ENCODE measurements at places on chromosomes 2 and 18.

DNA sequence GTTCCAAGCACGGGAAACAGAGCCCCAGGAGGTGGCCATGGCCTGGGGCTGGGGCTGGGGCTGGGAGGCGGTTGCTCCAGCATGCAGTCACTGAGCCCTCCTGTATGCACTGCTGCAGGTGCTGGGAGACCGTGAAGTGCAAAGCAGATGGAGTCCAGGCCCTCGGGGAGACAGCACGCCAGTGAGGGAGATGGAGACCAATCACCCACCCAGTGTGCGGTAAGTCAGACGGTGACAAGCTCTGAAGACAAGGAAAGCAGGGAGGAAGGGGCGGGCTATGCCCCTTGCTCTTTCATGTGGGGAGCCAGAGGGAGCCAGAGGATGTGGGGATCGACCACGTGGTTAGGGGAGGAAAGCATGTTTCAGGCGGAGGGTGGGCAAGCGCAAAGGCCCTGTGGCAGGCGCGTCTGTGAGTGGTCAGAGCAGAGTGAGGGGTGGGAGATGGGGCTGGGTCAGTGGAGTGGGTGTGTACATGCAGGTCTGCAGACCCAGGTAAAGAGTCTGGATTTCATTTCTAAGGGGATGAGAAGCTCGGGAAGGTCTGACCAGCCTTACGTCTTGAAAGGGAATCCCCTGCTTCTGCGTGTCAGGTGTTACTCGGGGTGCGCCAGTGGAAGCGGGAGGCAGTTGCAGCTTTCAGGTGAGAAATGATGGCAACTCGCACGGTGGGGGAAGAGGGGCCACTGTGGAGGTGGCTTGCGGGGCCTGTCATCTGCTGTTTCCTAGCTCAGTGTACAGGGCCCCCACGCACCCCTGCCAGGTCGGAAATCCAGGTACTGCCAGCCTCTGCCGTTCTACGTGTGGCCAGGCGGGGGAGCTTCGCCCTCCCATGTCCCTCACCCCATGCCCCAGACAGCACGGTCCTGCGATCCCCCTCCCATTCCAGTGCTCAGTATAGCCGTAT is 19.4 kb downstream of the RRM2 start:
- DNase-seq: no peak
- H3K27ac ChIP-seq: peak overlapping the region; percentile 77
- peaks cover 49% of the 10 kb centered on the region for H3K36me3 ChIP-seq

DNA sequence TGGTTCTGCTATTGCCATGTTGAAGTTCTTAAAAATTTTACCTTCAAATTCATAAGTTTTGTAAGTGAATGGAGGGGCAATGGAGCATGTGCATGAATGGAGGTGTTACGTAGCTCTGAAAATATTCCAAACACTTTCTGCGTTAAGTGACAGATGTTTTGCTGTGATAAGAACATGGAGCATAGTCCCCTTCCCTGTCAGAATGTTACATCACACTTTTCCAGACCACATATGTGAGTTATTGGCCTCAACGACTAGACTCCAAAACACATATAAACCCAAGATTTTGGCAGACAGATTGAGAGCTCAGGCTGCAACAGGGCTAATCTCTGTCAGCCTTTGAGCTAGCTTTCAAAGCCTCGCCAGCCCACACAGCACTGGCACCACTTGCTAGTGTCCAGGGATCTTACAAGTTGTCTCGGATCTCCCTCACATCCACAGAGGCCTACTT is 27.2 kb upstream of the MFSD6 start:
- H3K27me3 ChIP-seq: peaks cover 3% of the 10 kb centered on the region
- H3K4me3 ChIP-seq: no peak overlapping the region
- peaks cover 2% of the 10 kb centered on the region for H3K4me1 ChIP-seq
- H3K36me3 ChIP-seq: no peaks in the 10 kb centered on the region
- H3K27ac ChIP-seq: no peak overlapping the region

- peaks cover 24% of the 10 kb centered on the region for H3K27me3 ChIP-seq
- no peak overlapping the region for H3K27ac ChIP-seq
- DNase-seq: no peak
- H3K4me1 ChIP-seq: no peaks in the 10 kb centered on the region
- H3K4me3 ChIP-seq: no peak overlapping the region
Measured at GRCh38 chr2:162232671-162233070, 10.6 kb downstream of the FAP start.

- peaks cover 17% of the 10 kb centered on the region for H3K27me3 ChIP-seq
- no peak overlapping the region for H3K27ac ChIP-seq
- no peaks in the 10 kb centered on the region for H3K36me3 ChIP-seq
- no peak for DNase-seq
Measured at GRCh38 chr2:240199133-240199870, 58.8 kb upstream of the OTOS start.

- H3K36me3 ChIP-seq: no peaks in the 10 kb centered on the region
- no peak overlapping the region for H3K4me3 ChIP-seq
Measured at GRCh38 chr2:133641497-133641896, 73.2 kb upstream of the NCKAP5 start.

GRCh38 chr2:105381101-105381668 is 17.7 kb downstream of the FHL2 start:
- DNase-seq: no peak
- peaks cover 6% of the 10 kb centered on the region for H3K36me3 ChIP-seq
- H3K27me3 ChIP-seq: no peaks in the 10 kb centered on the region
- H3K27ac ChIP-seq: no peak overlapping the region
- H3K4me3 ChIP-seq: no peak overlapping the region
- H3K4me1 ChIP-seq: peaks cover 6% of the 10 kb centered on the region

DNA sequence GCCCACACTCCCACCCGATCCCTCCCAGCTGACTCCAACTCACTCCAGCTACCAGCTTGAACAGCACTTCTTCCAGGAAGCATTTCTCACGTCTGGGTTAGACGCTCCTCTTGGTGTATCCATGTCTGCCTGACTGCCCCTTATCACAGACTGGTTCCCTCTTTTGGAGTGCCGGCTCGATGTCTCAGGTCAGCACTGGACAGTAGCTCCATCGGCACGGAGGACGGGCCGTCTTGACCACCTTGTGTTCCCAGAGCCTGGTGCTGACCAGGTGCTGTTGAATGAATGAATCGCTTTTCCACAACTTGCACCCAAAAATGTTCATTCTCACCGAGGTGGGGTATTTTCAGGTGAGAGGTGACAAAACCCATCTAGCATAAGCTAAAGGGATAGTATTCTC is 71.8 kb downstream of the LBH start:
- H3K4me3 ChIP-seq: no peak overlapping the region
- H3K36me3 ChIP-seq: no peaks in the 10 kb centered on the region
- no peak overlapping the region for H3K27ac ChIP-seq
- no peaks in the 10 kb centered on the region for H3K27me3 ChIP-seq
- H3K4me1 ChIP-seq: peaks cover 9% of the 10 kb centered on the region
- DNase-seq: no peak

GRCh38 chr2:85334928-85335327 is 7.1 kb upstream of the TGOLN2 start:
- no peaks in the 10 kb centered on the region for H3K36me3 ChIP-seq
- H3K27ac ChIP-seq: no peak overlapping the region
- peaks cover 2% of the 10 kb centered on the region for H3K27me3 ChIP-seq
- no peak overlapping the region for H3K4me3 ChIP-seq

DNA sequence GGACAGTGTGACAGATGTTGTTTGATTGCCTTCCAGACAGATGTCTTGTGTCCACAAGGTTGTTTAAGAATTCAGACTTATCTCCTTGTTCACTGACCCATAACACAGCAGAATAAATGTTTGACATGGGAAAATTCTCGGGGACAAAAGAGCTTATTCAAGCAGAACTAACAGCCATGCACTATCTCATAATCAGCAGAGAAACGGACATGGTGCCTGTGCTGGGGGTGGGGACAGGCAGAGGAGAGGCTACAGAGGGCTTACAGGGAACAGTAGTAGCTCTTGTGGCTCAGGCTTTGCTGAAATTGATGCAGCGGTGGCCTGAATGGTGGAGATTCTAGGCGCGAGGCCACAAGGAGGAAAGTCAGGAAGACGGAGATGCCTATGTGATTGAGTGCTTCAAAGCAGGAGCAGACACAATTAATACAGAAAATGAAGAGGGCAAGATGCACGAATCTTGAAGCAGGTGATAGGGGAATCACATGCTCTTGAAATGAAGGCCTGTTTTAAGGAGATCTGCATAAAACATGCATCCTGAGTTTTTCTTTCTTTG is 62.0 kb upstream of the CAB39 start:
- DNase-seq: no peak
- no peaks in the 10 kb centered on the region for H3K27me3 ChIP-seq
- no peak overlapping the region for H3K27ac ChIP-seq
- peaks cover 36% of the 10 kb centered on the region for H3K4me1 ChIP-seq
- no peak overlapping the region for H3K4me3 ChIP-seq

- H3K27me3 ChIP-seq: no peaks in the 10 kb centered on the region
- H3K27ac ChIP-seq: no peak overlapping the region
- H3K4me1 ChIP-seq: no peaks in the 10 kb centered on the region
- H3K36me3 ChIP-seq: no peaks in the 10 kb centered on the region
- no peak for DNase-seq
Measured at GRCh38 chr2:205188239-205189138, 493.8 kb upstream of the NRP2 start.

DNA sequence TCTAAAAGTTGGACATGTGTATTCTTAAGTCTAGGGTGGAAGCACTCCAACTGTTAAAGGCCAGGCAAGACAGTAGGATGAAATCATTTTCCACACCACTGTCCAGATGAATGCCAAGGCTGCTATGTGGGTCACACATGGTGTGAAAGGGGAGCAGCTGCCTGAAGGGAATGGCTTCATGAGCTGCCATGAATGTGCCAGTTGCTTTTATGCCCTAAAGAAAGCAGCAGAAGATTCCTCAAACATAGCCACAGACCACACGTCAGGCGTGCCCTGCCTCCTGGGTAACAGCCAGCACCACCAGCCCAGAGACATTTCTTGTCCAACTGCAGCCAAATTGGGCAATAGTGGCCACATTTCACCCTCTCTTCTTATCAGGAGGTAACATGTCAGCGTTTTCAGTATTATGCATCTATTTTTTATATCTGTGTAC is 130.2 kb downstream of the MTCL1 start:
- no peaks in the 10 kb centered on the region for H3K4me1 ChIP-seq
- no peak overlapping the region for H3K27ac ChIP-seq
- H3K27me3 ChIP-seq: no peaks in the 10 kb centered on the region
- no peak for DNase-seq

DNA sequence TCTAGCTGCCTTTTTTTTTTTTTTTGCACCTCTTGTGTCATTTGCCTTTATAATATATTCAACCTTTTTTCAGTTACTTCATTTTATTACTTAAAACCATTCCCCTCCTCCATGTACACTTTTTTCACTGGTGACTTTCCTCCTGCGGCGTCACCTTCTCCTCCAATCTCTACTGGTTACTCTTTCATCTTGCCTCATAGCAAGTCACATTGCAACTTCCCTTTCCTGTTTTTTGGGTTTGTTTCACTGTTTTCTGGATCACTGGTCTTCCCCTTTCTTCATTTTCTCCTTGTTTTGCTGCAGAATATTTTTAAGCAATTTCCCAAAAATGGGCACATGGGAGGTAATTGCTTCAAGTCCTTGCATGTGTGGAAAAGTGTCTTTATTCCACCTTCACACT is 37.7 kb upstream of the GPR155 start:
- no peak overlapping the region for H3K27ac ChIP-seq
- peaks cover 7% of the 10 kb centered on the region for H3K4me1 ChIP-seq
- no peak overlapping the region for H3K4me3 ChIP-seq
- H3K36me3 ChIP-seq: no peaks in the 10 kb centered on the region

GRCh38 chr2:110858135-110858725 is 125.9 kb downstream of the ACOXL start:
- peak overlapping the region; percentile 84 for H3K27ac ChIP-seq
- peak; percentile 72 for DNase-seq
- H3K27me3 ChIP-seq: peaks cover 3% of the 10 kb centered on the region

- no peak for DNase-seq
- H3K27me3 ChIP-seq: no peaks in the 10 kb centered on the region
- H3K4me1 ChIP-seq: peaks cover 22% of the 10 kb centered on the region
- peaks cover 46% of the 10 kb centered on the region for H3K36me3 ChIP-seq
Measured at GRCh38 chr2:32402091-32402490, 45.3 kb downstream of the BIRC6 start.

GRCh38 chr2:201643216-201643890 is at the start of gene TMEM237:
TMEM237 (minus strand) TSS chr2:201643503; CDS start chr2:201643400, 103 bp downstream.
- peaks cover 5% of the 10 kb centered on the region for H3K36me3 ChIP-seq
- peak within 1 kb of the TSS; percentile 91 for H3K27ac ChIP-seq
- H3K4me3 ChIP-seq: peak within 1 kb of the TSS; percentile 87
- peaks cover 1% of the 10 kb centered on the region for H3K27me3 ChIP-seq
- H3K4me1 ChIP-seq: peaks cover 15% of the 10 kb centered on the region

- H3K27me3 ChIP-seq: no peaks in the 10 kb centered on the region
- H3K36me3 ChIP-seq: no peaks in the 10 kb centered on the region
- no peak overlapping the region for H3K4me3 ChIP-seq
- no peak for DNase-seq
Measured at GRCh38 chr2:52904355-52904891, 863.2 kb upstream of the CHAC2 start.

DNA sequence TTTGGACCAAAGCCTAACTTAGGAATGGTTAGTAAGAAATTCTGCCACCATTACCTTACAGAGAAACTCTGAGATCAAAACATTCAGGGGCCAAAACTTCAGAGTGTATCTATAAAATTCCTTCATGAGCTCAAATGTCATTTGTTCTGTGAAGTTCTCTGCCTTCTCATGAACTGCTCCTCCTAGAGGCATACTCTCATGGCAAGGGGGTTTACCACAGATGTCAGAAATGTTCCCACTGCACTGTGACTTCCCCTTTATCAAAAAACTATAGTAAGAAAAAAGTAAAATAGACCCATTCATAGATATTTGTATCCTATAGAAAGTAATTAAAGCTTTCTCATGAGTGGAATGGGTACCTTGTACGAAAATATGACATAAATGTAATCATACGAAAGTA is 68.5 kb downstream of the USP40 start:
- H3K27me3 ChIP-seq: no peaks in the 10 kb centered on the region
- H3K4me3 ChIP-seq: no peak overlapping the region
- H3K36me3 ChIP-seq: peaks cover 18% of the 10 kb centered on the region
- DNase-seq: no peak
- no peak overlapping the region for H3K27ac ChIP-seq

DNA sequence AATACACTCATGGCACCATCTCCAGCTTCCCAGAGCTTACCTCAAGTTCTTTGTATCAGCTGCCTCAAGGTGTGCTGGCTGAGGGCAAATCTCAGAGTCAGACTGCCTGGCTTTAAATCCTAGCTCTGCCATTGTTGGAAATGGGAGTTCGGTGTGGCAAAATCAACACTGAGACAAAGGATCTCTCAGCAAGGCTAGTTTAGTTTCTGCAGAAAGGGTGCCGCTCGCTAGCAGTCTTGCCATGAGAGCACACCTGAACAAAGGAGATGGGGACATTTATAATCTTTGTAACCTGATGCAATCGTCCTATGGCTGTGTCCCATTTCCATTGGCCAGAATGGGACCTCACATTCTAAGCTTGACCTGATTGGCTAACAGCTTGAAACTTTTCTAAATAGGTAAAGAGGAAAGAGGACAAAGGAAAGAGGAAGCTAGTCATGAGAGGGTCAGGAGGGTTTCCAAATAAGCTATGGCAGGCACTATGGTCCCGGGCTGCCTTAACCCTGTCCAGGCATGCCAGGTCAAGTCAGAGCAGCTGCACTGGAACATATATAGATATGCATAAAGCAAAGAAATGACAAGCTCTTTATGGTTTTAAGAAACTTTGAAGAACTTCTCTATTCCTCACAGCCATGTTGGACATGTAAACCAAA is 4.3 kb upstream of the UBE2F start:
- H3K4me3 ChIP-seq: no peak overlapping the region
- no peak for DNase-seq
- no peak overlapping the region for H3K27ac ChIP-seq
- H3K4me1 ChIP-seq: peaks cover 3% of the 10 kb centered on the region

All from activated T-helper 2 cell treated with anti-CD3 and anti-CD28 coated beads, Interferon-gamma antibody, Interleukin-2, Interleukin-4, amounts not matched to agents 10 μg/mL and 5 μg/mL and 100 μg/mL, durations not matched to agents 14 hours and 24 hours and 36 hours (primary cell).